ENCODE measurements at places on chromosomes 7 and 10.

- no peak for DNase-seq
Observed at GRCh38 chr7:117130262-117130661, 177.0 kb downstream of the ST7 start.

GRCh38 chr10:4017336-4017735, 232.3 kb upstream of the KLF6 start:
- DNase-seq, result no peak

DNA sequence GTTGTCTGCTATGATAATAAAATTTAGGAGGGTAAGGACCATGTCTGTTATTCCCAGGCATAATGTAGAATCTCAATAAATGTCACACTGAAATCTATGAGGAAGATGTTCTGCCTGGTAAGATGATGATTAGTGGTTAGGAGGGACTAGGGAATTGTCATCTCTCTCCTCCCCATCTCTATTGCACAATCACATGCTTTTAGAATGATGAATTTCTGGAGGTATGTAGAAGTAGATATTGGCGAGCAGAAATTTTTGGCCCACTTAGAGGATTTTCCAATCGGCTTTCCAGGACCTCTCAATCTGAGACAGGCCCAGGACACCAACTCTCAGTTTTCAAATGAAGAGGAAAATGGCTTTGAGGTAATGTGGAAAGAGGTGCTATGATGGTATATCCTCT, 2.0 kb upstream of the PITX3 start:
- no peak for DNase-seq

- no peak for DNase-seq
Observed at GRCh38 chr10:86691333-86692022, 23.2 kb downstream of the LDB3 start.

GRCh38 chr7:74332373-74333176, 43.4 kb downstream of the CLIP2 start:
- DNase-seq, result no peak

GRCh38 chr7:148701414-148701813, 2.7 kb downstream of the CUL1 start:
- DNase-seq, result no peak

- no peak for DNase-seq
Observed at GRCh38 chr10:32131388-32131787, 75.2 kb upstream of the KIF5B start.

- DNase-seq, result peak; percentile 42
Observed at GRCh38 chr7:3089493-3089892, 45.8 kb upstream of the CARD11 start.

- no peak for DNase-seq
Observed at GRCh38 chr7:1996816-1997215, 235.9 kb downstream of the MAD1L1 start.

DNA sequence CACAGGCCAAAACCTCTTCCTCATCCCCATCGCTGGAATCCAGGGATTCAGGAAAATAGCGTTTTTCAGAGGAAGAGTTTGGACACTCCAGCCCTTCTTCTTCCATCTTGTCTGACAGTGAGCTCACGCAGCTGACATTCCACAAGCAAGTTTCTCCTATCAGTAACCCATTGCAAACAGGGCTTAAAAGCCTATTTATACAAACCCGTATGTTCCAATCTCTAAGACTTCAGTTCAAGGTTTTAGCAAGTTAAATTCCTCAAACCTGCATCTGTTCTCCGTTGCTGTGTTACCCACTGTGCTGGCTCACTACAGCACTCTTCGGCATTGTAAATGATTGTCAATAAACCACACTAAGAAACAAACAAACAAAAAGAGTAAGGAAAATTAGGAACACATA, 373 bp downstream of the DHX32 start:
- DNase-seq, result no peak
